Calu3 (cell line): ENCODE measurements at places on chromosomes 1 and 21. TPM values are rescaled to one million over a fixed set of nuclear protein-coding genes. Genes with fewer than 3 reads are reported as not detected.

FAM43B gene
- total RNA-seq, result not detected in 2 replicates

SELL gene
- total RNA-seq, result 6.2 and 12.1 TPM in 2 replicates

BTBD8 gene
- 3.8 and 4.0 TPM in 2 replicates for total RNA-seq

TFAP2E gene
- 0.26 and 0.49 TPM in 2 replicates for total RNA-seq

SYDE2 gene
- 8.3 and 10.4 TPM in 2 replicates for total RNA-seq

COX20 gene
- 22.6 and 32.8 TPM in 2 replicates for total RNA-seq

NPHS2 gene
- total RNA-seq, result not detected in 2 replicates

ALX3 gene
- total RNA-seq, result not detected in 2 replicates

LCE1A gene
- not detected in 2 replicates for total RNA-seq

TMEM51 gene
- total RNA-seq, result 43.6 and 47.6 TPM in 2 replicates

AMPD1 gene
- total RNA-seq, result not detected in 2 replicates

FCRL4 gene
- not detected in 2 replicates for total RNA-seq

HSD3B2 gene
- not detected in 2 replicates for total RNA-seq

MPL gene
- total RNA-seq, result 0.52 and 0.73 TPM in 2 replicates

CD48 gene
- total RNA-seq, result not detected in 2 replicates

APOBEC4 gene
- total RNA-seq, result not detected in 2 replicates

NEK7 gene
- total RNA-seq, result 136 and 145 TPM in 2 replicates

RAB42 gene
- 1.1 and 1.3 TPM in 2 replicates for total RNA-seq

KLF17 gene
- total RNA-seq, result not detected in 2 replicates

CD1E gene
- total RNA-seq, result not detected in 2 replicates

ELAPOR1 gene
- total RNA-seq, result 0.45 TPM in 1 of 2 replicates, not detected in the other

TDRD5 gene
- total RNA-seq, result 0.17 TPM in 1 of 2 replicates, not detected in the other

BOLA1 gene
- total RNA-seq, result 13.5 and 15.5 TPM in 2 replicates

RHCE gene
- total RNA-seq, result 0.44 TPM in 1 of 2 replicates, not detected in the other

SPRR3 gene
- 6.2 and 26.7 TPM in 2 replicates for total RNA-seq

CAMK1G gene
- total RNA-seq, result not detected in 2 replicates

PRAMEF25 gene
- total RNA-seq, result not detected in 2 replicates

EDN2 gene
- total RNA-seq, result 0.28 TPM in 1 of 2 replicates, not detected in the other

NT5C1A gene
- not detected in 2 replicates for total RNA-seq

OR2L3 gene
- total RNA-seq, result not detected in 2 replicates

LRRC7 gene
- 0.14 and 0.47 TPM in 2 replicates for total RNA-seq

COL18A1 gene
- total RNA-seq, result 54.5 and 82.9 TPM in 2 replicates

KIAA0040 gene
- total RNA-seq, result 24.3 and 33.4 TPM in 2 replicates

HSPA6 gene
- 1.3 and 1.9 TPM in 2 replicates for total RNA-seq

DDAH1 gene
- 84.1 and 98.7 TPM in 2 replicates for total RNA-seq

NID1 gene
- total RNA-seq, result 4.4 and 8.6 TPM in 2 replicates

CSF3R gene
- total RNA-seq, result not detected in 2 replicates

RPE65 gene
- not detected in 2 replicates for total RNA-seq

CR1 gene
- not detected in 2 replicates for total RNA-seq

CD53 gene
- not detected in 2 replicates for total RNA-seq

SLAMF8 gene
- total RNA-seq, result not detected in 2 replicates

AADACL4 gene
- not detected in 2 replicates for total RNA-seq

PDC gene
- total RNA-seq, result not detected in 2 replicates

AUNIP gene
- 7.7 and 10.6 TPM in 2 replicates for total RNA-seq

GJA9 gene
- 0.56 TPM in 1 of 2 replicates, not detected in the other for total RNA-seq
